Amniotic stem cell (primary cell): ENCODE measurements at places on chromosomes 3 and 15.
A peak's percentile ranks its signal among the peaks of the same experiment; 100 is the strongest.

DNA sequence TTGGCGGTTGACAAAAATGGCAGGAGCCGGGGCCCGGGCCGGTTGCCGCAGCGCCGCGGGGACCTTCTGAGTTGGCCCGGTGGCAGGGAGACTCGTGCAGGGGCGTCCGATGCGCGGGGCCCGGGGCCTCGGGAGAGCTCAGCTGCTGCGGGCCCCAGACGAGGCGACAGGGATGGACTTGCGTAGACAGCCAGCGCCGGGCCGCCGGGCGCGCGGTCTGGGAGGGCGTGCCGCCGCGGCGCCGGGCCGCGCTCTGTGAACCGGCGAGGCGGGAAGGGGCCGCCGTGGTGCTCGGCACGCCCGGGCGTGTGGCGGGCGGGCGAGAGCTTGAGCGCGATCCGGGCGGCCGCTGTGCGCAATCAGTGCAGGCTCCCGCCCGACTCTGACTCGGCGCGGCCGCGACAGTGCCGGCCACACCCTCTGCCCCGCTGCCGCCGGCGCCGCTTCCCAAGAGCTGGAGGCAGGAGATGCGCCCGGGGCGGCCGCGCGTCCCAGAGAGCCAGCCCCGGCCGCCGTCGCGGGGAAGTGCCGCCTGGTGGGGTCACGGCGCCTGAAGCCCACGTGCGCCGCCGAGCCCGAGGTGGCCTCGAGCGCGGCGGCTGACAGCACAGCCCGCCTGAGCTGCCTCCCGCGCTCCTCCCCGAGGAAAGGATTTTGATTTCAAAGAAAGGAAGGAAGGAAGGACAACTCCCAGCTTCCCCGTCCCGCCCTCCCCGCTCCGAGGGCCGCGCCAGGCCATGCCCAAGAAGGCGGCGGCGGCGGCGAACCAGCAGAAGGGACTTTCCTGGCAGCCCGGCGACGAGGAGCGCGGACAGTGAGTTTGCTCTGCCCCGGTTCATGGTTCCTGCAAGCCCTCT is 657 bp downstream of the TLNRD1 start:
- DNase-seq, result no peak

- DNase-seq, result no peak
Measured at GRCh38 chr3:142794508-142794907, 70.7 kb downstream of the TRPC1 start.

GRCh38 chr3:102068327-102068726 is 219.0 kb downstream of the NFKBIZ start:
- DNase-seq, result no peak

DNA sequence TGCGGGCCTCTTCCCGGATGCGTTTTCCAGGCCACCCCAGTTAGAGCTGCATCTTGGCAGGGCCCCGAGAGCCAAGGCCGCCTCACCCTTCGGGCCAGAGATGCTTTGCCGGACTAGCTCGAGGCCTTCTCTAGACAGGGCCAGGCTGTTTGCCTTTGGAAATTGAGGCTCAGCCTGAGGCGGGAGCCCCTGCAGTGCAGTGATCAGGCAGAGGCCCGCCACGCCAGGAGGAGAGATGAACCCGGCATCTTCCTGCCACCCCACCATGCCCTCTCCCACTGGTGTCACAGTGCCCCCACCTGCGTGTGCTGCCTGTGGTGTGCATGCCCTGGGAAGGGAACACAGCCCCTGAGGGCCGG is 8.9 kb upstream of the ROPN1B start:
- no peak for DNase-seq

- peak; percentile 61 for DNase-seq
Measured at GRCh38 chr3:119240591-119241434, at the start of gene B4GALT4. TSS of gene B4GALT4 (minus strand) at chr3:119240878. CDS start at chr3:119230099, 10,779 bp downstream.

DNA sequence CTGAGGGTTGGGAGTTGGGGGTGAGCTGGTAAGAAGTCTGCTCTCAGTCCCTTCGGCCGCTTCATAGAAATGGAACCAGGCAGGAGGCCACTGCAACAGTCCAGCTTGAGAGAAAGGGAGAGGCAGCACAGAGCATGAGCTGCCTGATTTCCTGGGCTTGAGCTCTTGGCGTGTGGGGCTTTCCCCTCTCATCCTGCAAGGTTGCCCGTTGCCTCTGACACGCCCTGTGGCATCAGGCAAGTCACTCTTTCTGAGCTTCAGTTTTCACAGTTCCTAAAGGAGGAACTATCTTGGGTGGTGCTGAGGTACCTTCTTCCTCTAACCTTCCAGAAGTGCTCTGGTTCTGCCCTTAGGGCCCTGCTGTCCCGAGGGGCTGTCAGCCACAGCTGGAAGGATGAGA is 4.9 kb downstream of the MESP2 start:
- DNase-seq, result no peak

GRCh38 chr3:61861410-61861809 is 300.0 kb downstream of the PTPRG start:
- no peak for DNase-seq

DNA sequence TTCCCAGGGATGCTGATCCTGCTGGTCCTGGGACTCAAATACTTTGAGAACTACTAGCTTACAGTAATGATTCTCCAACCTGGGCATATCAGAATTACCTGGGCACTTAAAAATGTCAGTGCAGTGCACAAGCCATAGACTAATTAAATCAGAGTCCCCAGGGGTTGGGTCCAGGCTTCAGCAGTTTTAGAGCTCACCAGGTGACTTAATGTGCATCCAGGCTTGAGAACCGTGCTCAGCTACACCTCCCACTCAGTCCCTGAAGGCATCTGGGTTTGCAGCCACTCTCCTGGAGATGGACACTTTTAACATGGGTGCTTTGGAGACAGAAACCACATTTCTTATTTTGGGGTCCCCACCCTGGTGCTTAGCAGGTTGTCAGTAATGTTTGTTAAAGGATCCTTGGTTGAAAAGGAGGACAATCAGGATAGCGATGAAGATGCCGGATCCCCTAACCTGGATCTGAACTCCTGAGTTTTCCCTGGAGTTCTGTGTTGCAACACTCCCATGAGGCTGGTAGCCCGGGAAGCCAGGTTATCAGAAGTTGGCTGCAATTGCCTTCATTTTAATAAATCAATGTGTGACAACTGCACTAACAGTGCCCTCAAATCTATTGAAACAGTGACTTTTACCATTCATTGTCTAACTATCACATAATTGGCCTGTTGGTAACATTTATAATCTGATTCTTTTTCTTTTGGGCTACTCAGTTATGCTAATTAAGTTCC is 48.1 kb downstream of the BFSP2 start:
- no peak for DNase-seq

- DNase-seq, result peak; percentile 5
Measured at GRCh38 chr3:194779729-194780224, 94.1 kb downstream of the FAM43A start.

GRCh38 chr3:137766041-137766875 is 2.1 kb downstream of the SOX14 start:
- DNase-seq, result no peak

DNA sequence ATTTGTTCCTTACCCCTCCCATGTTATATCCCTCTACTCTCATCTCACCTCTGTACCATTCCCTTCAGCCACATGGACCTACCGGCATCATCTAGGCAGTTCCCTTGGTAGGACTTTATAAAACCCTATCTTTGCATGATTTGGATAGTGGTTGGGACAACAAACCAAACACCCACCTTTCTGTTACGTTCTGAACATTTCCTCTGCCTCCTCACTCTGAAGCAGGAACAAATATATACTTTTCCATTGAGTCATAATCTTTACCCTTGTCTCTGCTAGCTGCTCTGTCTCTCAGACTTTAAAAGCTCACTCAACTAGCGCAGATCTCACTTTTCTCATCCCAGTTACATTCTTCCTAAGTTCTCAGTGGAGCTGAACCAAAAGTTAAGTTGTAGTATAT is 17.8 kb downstream of the UBXN7 start:
- no peak for DNase-seq

GRCh38 chr3:157127831-157128767 is 31.8 kb downstream of the CCNL1 start:
- peak; percentile 65 for DNase-seq

DNA sequence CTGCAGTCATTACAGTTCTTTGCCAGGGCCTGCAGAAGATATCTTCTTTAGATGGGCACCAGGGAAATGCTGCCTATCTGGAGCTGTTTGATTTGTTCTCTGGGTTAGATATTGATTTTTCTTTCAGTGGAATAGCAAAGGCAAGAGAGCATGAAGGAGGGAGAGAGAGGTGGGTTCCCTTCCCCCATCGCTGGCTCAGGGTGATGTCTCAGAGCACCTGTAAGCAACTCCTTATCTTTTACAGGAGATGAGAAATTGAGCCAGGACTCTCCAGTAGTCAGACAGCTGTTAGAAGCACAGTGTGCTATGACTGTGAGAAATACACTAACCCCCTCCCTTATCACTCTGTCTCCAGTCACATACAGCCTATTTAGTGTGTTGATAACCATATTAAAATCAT is 89.3 kb upstream of the SLC24A5 start:
- DNase-seq, result no peak

- no peak for DNase-seq
Measured at GRCh38 chr3:22361521-22361920, 610.5 kb upstream of the ZNF385D start.

DNA sequence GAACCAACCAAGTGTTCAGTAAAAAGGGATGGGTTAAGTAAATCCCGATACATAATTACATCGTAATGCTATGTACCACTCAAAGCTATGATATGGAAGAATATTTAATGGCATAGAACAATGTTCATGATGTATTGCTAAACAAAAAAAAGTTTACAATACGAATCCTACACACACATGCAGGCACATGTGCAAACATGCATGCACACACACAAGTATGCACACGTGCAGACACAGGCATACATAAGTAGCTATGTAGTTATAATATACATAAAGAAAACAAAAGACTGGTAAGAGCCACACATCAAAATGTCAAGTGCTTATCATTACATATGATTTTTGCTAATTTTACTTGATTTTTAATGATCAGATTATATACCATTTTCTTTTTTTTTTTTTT is 74.2 kb downstream of the ARRDC4 start:
- no peak for DNase-seq

GRCh38 chr3:123370819-123371218 is 78.1 kb downstream of the ADCY5 start:
- DNase-seq, result no peak

GRCh38 chr3:44926172-44926571 is 49.8 kb downstream of the ZDHHC3 start:
- DNase-seq, result no peak

- DNase-seq, result no peak
Measured at GRCh38 chr15:56077081-56077480, 83.7 kb upstream of the NEDD4 start.

GRCh38 chr3:53776494-53777101 is 69.6 kb downstream of the CHDH start:
- peak; percentile 25 for DNase-seq

GRCh38 chr3:185362850-185363661 is at the start of gene MAP3K13:
TSS of gene MAP3K13 (plus strand) at chr3:185363136. CDS start at chr3:185428582, 65,446 bp downstream.
- DNase-seq, result peak; percentile 87

DNA sequence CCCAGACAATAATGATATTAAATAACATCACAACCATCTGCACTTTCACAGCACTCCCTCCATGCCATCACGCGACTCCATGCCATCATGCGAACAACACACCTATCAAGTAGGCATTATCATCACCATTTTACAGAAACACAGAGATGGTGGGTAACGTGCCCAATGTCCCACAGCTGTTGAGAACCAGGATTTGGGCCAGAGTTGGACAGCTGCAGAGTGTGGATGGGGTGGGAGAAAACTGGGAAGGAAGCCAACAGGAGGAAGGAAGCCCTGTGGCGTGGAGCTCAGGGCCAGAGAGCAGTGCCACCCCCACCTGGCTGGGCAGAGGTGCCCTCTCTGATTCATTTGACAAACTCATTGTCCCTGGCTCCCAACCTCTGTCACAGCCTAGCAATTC is 29.0 kb downstream of the RBPMS2 start:
- DNase-seq, result no peak

DNA sequence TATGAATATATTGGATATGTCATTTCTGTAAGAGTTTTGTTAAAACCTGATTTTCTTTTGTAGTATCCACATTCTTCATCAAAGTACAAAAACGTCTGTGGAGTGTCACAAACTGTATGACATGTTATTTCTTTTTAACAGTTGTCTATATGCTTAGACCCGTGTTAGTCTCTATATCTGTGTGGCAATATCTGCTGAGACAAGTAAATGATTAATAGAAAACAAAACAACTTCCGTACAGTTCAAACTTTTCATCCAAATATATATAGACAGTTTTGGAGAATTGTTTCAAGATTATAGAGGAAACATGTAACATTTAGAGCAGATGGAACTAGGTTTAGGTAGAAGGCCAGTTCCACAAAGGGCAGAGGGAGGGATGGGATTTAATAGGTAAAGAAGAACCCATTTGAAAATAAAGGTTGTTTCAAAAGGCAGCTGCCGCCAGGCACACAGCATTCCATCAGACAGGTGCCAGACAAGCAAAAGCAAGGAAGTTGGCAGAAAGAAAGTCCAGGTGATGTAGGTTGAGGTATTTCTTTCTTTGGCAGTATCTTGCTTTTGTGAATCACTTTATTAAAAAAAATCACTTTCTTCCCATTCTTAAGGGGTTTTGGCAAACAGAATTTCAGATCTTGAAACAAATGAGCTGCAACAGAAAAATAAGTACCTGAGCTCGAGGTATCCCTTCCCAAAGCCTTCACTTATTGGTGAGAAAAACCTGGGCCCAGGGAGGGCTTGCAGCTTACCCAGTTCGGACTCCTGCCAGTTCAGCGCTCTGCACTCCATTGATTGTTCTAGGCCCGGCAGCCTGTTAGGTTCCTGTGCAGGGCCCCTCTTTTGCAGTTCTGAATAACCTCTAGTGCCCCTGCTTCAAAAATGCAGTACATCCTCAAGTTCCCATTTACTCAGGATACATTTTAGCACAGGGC is 49.0 kb downstream of the LRRN1 start:
- no peak for DNase-seq

GRCh38 chr3:15287565-15288330 is 44.6 kb downstream of the SH3BP5 start:
- DNase-seq, result no peak

- no peak for DNase-seq
Measured at GRCh38 chr3:134038071-134038491, 8.4 kb upstream of the SLCO2A1 start.

DNA sequence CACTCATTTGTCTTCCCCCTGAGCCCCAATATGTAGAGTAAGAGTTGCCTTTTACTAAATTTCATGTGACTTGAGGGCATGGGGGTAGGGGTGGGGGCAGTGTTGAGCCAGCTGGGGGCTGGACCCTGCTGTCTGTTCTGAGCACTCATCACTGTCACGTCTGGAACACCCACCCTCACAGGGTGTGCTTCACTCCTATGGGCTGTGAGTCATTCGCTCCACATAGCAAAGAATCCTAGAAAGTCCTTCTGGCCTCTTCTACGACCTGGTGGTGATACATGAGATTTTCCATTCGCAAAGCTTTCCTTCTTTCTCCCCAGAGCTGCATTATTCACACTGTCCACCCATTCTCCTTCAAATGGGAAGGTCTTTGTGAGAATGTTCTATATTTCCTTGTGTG is 43.6 kb upstream of the MGLL start:
- no peak for DNase-seq

GRCh38 chr3:149844091-149844490 is 31.1 kb downstream of the RNF13 start:
- no peak for DNase-seq

DNA sequence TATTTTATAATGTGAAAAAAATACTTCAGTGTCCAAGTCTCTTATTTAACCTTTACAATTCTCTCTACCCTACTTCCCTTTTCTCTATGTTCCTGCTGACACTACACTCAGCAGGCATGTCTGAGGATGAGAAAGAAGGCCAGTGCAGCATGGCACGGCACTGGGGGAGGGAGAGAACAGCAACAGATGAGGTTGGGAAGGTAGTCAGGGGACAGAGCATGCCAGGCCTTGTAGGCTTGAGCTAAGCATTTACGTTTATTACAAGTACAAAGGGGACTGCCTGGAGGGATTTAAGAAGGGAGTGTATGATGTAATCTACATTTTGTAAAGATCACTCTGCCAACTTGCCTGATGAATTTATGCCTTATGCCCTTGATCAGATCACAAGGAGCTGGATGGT is 117.3 kb upstream of the WNT5A start:
- no peak for DNase-seq
